Eye (tissue), 1 donor: ENCODE measurements at places on chromosomes 3 and 15.

DNA sequence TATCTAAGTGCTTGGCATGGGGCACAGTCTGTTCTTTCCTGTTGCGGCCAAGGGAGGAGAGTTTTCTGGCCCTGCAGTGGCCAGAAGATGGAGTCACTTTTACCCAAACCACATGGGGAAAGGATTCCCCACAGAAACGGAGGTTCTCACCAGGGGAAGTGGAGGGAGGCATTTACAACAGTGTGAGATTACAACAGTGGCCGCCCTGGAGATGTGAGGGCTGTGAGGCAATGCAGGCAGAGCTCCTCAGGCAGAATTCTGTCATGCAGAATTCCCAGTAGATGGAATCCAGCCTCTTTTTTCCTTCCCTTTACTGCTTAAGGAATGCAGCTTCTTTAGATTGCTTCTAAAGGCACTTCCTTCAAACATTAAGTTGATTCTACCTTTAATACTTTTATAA lies 83.1 kb downstream of the CACNA1D start:
- no peak for DNase-seq

DNA sequence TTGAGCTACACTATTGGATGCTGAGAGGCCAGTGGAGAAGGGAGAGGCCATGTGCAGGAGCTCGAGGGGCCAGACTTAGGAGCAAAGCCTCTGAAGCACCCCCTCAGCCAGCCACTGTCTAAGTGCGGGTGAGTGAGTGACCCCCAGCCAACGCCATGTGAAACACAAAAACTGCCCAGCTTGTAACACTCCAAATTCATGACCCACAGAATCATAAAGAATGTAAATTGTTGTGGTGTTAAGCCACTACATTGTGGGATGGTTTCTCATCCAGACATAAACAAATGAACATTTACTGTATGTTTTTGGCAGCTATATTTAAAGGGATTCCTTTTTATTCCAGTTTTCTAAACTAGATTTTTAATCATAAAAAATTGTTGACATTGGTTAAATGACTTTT lies 27.2 kb upstream of the TMEM158 start:
- DNase-seq = no peak

DNA sequence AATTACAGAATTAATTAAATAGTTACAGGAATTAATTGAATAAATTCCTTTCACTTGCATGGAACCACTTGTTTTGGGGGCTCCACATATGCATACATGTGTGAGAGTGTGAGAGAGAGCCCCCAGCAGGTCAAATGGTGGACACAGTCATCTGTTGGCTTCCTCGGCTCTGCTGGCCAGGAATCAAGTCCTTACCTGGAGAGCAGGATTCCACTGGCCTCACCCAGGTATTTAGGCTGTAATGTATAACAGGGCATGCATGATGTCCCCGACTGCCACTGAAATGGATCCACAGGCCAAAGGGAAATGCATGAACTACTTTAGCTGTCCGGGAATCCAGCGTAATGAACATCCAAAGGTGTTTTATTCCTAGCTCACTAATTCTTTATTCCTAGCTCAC lies 139.7 kb upstream of the SMAD3 start:
- DNase-seq = no peak

- DNase-seq = no peak
Measured at GRCh38 chr3:40445880-40446279, 11.3 kb upstream of the RPL14 start.

DNA sequence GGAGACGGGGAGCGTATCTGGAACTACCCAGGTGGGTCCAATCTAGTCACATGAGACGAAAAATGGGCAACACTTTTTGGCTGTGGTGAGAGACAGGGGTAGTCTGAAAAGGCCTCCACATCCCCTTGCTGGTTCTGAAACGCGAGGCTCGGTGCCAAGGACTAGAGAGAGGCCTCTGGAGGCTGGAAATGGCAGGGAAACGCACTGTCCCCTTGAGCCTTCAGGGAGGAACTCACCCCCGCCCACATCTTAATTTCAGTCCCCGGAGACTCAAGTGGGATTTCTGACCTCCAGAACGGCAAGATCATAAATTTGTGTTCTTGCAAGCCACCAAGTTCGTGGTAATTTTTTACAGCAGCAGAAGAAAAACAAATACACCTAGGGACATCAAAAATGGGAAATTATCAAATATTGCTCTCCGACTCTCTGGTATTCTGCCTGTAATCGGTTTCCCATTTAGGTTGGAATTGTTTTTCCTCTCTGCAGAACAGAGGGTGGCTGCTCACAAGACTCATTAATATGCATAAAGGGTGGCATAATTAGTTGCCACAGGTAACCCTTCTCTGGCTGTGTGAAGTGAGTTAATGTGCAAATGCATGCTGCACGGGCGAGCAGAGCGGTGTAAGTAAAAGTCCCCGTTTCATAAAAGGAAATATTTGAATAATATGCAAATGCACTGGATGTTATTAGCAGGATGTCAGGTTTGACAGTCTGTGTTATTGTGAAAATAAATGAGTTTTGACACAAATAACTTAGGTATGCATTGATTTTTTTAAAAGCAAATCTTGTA lies 185.7 kb downstream of the ARRDC4 start:
- DNase-seq = no peak

- no peak for DNase-seq
Measured at GRCh38 chr15:58438111-58438510, 6.3 kb downstream of the LIPC start.

- no peak for DNase-seq
Measured at GRCh38 chr3:42518800-42519567, 16.5 kb downstream of the VIPR1 start.

DNA sequence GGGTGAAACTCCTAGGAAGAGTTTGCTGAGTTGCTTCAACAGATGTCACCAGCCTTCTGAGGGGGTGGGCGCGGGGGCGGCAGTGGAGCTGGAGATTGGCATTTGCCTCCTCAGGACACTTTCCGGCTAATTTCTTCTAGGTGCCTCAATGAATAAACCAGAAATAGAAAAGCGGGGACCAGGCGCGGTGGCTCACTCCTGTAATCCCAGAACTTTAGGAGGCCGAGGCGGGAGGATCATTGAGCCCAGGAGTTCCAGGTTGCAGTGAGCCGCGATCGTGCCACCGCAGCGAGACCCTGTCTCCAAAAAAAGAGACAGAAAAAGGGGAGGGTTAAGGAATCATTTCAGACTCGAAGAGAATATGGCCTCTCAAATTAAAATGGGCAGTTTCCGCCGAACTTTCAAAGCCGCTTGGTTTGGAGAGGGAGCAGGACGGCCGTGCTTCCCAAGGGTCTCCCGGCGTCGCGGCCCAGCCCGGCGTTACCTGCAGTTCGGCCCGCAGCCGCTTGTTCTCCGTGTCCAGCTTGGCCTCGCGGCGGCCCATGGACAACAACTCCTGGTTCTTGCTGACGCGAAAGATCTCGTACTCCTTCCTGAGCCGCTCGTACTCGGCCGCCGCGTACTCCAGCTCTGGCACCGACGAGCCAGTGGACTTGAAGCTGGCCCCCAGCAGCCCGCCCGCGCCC lies 587 bp downstream of the NPHP3 start:
- peak; percentile 85 for DNase-seq

- peak; percentile 7 for DNase-seq
Measured at GRCh38 chr15:50304836-50305235, 39.3 kb upstream of the HDC start.

DNA sequence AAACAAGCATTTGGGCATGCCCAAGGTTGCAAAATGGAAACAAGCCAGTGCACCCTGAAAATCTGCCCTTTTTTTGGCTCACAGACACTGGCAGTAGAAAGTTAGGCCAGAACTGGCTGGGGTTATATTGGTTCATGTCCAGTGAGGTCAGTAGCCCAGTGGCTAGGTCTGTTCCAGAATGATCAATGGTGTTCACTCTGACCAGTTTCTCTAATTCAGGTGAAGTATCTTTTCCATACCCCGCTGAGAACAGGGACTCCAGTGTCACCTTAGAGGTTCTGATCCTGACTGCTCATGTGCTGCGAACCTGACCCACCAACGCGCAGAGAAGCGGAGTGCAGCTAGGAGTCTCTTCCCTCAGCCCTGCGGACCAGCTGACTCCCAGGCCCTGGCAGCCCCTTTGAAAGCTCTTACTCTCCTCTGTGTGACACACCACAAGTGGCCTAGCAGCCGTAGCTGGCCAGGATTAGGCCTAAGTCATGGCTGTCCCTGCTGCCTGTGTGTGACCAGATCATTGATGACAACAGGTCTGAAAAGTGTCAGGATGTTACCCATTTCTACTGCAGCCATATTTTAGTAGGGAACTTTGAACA lies 123.5 kb downstream of the GHSR start:
- DNase-seq = no peak

DNA sequence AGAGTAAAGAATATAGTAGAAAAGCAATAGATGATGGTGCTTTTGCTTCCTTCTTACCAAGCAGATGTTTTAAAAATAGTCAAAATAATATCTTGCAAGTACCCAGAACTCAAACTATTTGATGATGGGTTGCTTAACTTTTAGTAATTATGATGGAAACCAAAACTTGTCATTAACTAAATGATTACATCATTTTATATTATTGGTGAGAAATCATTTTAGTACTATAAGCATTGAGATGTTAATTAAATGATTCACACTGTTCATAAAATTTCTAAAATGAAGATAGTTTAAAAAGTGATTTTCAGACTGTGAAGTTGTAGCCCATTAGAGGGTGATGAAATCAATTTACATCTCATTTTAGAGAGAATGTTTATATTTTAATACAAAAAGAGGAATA lies 24.4 kb upstream of the GOLGA8B start:
- no peak for DNase-seq

GRCh38 chr15:63698692-63699091 lies 101.5 kb downstream of the FBXL22 start:
- no peak for DNase-seq

DNA sequence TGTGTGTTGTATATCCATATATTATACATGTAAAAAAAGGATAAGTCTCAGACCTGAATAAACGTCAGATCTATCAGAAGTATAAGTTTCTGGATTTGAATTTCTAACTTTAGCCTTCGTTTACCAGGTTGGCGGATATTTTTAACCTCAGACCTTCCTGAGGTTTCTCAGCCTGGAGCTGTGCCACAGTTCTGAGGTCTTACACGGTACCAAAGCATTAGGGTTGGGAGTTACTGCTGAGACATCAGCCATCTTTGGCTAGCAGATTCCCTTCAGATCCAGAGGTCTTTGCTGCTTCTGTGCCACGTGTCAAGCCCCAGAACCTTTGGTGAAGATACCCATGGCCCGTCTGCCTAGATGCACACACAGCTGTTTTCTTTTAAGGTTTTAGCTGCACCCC lies 84.7 kb downstream of the PPP2R3A start:
- DNase-seq = no peak

DNA sequence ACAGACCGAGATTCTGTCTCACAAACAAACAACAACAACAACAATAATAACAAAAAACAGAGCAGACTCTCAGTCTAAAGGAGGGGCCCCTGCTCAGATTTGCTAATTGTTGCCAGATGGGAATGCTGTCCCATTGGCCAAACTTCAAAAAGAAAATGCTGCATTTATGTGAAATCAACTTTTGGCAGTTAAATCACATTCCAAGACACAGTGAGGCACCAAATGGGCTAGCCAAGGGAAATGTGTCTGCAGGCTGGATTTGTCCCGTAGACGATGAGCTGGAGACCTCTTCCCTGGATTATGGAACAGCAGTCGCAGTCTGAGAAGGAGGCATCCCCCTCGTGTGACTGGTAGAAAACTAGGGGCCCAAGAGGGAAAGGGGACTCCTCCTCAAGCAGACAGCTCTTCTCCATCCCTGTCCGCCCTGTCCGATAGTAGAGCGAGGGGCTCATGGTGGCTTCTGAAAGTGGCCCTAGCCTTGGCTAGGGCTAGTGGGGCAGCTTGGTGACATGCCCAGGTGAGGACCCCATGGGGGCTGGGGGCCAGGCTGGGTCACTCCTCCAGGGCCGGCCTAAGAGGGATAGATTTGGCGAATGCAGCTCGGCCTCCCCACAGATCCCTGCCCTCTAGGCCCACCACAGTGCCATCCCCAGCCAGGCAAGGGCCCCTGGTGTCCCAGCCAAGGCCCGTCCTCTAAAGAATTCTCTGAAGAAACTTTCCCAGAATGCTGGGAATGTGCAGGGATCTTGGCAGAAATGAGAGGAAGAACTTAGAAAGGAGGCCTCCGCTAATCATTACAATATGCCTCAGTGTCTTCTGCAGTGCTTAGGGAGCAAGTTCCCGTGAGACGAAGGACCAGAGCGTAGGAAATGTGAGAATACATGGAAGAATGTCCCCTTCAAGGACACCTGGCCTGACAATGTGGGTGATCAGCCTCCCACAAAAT lies 2.0 kb downstream of the SLC22A14 start:
- peak; percentile 14 for DNase-seq

- no peak for DNase-seq
Measured at GRCh38 chr15:84804005-84804900, 12.9 kb upstream of the ALPK3 start.

DNA sequence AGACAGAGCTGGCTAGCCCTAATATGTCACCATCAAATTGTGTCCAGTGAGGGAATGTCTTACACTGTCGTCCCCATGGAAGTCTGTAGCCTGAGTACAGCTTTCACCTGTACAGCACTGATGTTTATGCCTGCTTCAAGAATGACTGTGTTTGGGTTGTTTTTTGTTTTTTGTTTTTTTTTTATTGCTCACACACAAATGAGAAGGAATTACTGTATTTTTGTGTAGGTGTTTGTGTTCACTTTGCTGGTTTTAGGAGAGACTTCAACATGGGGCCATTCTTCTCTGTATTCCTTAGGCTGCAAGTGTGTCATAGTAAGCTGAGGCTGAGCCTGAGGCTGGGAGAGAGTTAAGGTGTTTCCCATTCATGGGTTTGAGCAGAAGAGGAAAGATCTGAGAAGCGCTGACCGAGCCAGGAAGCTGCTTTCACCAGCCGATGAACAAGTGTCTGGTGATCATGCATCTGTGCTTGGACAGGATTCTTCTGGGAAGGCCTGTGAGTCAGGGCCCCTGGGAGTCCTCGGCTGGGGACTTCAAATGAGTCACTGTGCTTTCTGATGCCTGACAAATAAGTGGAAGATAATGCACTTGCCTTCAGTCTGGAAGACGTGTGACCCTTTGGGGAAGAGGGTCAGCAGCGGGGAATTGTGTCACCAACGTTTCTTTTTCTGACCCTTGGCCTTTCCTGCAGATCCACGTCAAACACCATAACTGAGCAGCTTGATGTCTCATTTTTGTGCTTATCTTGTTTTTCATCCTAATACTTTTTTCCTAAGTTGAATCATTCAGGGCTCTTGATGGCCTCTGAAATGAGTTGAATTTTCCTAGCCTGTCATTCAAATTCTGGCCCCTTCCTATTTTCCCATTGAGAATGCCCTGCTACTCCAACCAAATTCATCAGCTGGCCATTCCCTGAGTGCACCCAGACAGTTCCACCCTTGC lies 36.7 kb upstream of the ZBTB38 start:
- DNase-seq = peak; percentile 79

GRCh38 chr3:187841560-187841959 lies 96.3 kb upstream of the BCL6 start:
- DNase-seq = no peak
